BE2C (cell line): ENCODE measurements at places on chromosomes 1 and 21.

DNA sequence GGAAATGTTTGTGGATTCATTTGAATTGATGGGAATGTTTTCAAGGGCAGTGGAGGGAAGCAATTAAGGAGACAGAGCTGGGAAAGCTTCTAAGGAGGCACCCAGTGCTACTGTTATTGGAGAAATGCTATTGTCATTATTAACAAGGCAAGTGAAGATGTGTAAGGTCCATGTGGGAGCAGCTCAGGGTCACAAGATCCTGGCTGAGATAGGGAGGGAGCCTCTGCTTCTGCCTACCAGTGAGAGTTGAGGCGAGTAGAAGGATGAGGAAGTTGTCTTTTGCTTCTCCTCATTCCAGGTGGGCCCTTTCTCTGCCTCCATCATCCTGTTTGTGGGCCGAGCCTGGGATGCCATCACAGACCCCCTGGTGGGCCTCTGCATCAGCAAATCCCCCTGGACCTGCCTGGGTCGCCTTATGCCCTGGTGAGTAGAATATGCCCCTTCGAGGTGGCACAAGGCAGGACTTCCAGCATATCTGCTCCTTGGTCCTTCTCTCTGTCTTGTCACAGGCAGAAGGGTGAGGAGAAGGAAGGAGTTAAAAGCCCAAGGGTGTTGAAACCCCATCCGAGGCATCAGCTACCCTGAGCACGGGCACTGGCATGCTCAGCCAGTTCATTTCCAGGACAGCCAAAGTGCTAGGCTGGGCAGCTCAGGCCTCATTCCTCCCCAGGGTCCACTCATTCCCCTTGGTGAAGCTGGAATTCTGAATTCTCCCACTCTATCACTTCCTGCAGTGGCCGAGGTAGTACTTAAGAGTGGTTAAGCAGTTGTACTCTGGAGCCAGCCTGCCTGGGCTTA lies 3.7 kb downstream of the MFSD2A start:
- DNase-seq: no peak

DNA sequence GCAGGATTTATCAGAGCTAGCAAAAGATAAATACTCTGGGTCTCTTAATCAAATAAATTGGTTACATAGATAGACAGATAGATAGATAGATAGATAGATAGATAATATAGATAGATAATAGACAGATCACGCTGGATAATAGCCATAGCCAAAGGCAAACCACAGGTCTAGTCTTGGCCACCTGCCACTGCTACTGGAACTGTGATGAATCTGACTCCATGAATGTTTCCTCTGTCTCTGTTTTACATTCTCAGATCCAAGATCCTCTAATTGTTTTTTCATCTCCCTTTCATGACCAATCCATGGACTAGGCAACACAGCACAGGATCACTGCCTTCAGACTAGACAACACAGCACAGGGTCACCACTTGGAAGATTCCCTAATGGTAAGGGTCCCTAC lies 444.7 kb upstream of the NFIA start:
- DNase-seq: peak; percentile 8

DNA sequence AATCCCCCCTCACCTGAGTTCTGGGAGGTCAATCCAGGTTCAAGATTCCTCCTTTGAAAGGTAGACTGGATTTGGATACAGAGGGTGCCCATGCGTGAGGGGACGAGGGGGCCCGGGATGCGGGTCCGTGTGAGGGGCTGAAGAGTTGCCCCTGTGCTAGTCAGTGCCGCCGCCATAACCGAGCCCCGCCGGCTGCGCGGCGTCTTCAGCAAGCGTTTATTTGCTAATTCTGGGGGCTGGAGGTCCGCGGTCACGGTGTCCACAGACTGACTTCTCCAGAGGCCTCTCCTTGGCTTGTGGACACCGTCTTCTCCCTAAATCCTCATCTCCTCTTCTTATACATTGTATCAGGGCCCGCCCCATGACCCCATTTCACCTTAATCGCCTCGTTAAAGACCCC lies 20.9 kb upstream of the SAMD11 start:
- no peak for DNase-seq

DNA sequence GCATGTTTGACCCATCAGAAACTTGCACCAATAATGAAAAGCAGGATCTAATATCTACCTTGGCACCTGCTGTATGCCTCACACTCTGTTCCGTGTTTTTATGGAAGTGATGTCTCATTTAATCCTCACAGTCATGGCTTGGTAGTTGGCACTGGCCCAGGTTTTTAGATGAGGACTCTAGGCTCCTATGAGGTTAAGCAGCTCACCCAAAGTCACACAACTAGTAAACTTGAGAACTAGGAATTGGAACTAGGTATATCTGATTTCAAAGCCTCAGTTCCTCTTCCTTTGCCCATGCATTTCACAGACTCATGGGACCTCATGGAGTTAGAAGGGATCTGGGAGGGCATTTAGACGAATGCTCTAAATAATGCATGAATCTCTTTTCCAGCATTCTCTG lies 21.3 kb upstream of the TARBP1 start:
- no peak for DNase-seq

DNA sequence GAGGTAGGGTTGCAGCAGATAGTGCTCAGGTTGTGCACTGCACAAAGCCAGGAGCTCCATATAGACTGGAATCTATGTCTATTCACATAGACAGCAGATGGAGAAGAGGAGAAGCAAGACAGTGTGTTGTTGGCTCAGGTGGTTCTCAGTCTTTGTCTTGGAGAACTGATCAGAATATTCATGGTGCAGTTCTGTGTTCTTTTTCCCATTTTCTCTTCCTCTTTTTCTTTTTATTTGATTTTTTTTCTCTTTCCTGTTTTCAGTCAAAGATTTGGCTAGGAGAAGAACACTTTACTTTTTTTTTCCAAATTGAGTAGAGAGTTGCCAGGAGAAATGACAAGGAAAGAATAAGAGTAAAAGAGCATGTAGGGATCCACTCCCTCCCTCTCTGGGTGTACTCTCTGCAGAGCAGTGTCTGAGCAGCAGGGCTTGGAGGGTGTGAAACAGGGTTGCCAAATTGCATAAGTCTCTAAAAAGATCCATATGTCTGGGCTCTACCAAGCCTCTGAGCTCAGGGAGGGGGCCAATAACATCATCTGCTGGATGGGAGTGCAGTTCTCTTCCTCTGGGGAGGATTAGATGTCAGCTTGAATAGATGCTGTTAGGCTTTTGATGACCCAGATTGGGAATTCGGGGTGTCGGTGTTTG lies 8.7 kb upstream of the CD34 start:
- DNase-seq: no peak

DNA sequence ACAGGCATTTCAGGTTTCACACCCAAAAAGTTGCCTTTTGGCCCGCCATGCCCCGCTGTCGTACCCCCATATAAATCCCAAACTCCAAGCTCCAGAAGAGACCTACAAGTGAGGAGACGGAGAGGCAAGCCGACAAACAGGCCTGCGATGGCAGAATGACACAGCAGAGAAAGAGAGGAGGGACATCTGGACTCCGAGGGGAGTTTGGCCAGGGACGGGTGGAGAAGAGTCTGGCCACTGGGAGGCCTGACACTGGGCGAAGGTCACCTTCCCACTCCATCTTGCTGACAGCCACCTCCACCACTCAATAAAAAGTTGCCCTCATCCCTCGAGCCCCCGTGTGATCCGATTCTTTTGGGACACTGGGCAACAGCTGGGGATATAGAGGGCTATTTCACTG lies 1.9 kb upstream of the CFH start:
- no peak for DNase-seq

GRCh38 chr1:5818755-5819154 lies 173.5 kb downstream of the NPHP4 start:
- no peak for DNase-seq

DNA sequence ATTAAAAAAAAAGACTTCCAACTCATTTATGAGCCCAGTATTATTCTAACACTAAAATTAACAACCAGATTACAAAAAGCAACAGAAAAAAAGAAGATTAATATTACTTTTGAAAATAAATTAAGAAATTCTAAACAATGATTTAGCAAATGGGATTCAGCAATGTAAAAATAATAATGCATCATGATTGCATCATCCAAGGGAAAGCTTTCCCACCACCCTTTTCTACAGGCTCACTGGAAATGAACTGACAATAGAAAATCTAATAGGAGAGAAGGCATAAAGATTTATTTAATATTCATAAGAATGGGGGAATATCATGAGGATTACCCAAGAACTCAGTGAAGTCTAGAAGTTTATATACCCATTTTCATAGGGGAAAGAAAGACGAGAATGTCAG lies 1671.9 kb downstream of the NCAM2 start:
- DNase-seq: no peak

DNA sequence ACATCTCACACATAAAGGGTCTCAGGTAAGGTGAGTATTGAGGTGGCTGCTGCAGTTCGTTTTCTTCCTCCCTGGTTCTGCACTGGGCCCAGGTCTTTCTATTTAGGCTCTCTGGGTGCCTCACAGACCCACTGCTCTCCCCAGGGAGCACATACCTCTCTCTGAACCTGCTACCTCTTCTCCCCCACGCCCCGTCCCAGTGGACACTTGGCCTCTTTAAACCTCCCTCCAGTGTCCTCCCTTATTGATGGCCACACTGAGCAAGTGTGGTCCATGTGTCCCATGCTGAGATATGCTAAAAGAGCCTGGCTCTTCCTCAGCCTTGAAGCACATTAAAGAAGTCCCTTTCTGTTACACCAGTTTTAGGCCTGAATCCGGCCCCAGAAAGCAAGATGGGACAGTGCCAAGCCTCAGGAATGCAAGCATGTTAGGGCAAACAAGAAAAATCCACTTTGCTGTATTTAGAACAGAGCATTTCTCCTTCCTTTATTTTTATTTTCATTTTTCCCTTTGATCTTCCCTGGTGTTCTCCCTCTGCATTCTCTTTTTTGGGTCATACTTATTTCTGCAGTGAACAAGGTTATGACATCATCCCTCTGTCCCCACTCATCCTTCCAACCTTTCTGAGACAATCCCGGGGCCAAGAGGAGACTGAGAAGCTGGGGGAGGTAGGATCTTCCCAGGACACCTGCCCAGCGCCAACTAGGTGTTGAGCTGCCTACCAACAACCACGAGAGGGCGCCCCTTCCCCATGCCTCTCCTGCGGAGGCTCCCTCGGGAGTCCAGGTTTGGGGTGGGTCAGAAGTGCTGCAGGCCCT lies 5.0 kb upstream of the CHI3L2 start:
- DNase-seq: peak; percentile 86

DNA sequence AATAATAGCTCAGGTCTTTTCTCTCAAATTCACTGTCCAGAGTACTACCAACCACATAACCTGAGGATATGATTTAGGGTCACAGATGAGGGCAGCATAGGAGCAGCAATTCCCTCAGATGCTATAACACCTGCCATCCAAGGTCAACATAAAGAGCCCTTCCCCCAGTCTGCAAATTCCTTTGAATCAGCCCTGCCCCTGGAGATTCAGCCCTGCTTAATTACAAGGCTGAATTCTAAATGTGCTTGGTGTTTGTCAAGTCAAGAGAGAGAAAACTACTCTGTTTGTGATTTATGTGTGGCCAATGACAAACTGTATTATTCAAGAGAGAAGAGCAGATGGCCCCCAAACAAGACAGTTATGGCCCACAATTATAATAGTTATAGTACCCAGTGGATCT lies 195.7 kb upstream of the ADGRL2 start:
- DNase-seq: no peak

GRCh38 chr1:220250681-220251080 lies 21.6 kb downstream of the RAB3GAP2 start:
- no peak for DNase-seq

DNA sequence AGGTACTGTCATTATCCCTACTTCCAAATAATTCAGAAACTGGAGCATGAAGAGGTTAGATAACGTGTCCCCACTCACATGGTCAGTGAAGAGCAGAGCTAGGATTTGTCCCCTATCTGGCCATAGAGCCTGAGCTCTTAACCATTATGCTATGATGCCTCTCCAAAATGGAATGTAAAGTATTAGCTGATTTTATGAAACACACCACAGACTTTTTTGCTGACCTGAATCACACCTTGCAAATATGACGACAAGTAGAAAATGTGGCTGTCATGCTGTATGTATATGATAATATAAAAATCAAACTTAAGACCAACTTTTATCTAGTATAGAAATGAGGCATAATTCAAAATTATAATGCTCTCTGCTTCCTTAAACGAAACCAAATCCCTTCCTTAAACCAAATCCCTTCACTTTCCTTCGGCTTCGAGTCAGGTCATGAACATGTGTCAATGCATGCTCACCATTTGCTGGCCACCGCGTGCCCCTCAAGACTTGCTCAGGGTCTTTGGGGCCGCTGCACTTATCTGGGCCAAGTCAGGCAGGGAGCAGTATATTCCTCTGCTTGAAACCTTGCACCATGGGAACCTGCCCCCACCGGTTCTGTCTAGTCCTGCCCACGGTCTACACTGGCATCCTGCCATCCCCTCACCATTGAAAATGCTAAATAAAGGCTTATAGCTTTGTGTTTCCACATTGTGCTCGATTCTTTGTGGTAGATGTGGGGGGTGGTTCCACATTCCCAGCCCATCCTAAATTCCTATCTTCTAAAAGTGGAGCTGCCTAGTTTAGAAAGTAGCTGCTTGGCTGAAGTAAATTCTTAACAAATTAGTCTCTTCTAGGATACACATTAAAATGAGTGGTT lies 1.6 kb upstream of the TMCC2 start:
- DNase-seq: no peak

- no peak for DNase-seq
Observed at GRCh38 chr1:14371771-14372497, 226.6 kb upstream of the KAZN start.

- DNase-seq: peak; percentile 90
Observed at GRCh38 chr1:113399062-113399583, 8.8 kb downstream of the MAGI3 start.

DNA sequence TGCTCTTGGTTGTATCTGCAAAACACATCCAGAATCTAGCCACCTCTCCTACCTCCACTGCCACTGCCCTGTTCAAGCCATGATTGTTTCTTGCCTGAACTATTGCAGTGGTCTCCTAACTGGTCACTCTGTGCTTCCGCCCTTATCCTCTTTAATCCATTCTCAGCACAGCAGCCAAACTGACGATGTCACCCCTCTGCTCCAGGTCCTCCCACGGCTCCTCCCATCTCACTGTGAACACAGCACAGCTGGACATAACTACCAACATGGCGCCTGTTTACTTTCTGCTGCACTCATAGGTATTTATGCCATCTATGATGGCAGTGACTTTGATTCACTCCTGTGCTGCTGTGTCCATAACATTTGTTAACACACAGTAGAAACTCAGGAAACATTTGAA lies 406.7 kb downstream of the DISC1 start:
- peak; percentile 21 for DNase-seq

DNA sequence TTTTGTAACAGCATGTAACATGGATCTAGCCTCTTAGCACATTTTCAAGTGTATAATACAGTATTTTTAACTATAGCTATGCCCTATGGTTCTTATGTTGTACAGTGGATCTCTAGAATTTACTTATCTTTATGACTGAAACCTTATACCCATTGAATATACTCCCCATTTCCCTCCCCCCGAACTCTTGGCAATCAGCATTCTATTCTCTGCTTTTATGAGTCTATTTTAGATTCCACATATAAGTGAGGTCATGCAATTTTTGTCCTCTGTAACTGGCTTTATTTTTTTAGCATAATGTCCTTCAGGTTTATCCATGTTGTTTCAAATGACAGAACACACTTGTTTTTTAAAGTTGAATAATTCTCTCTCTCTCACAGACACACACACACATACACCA lies 3.1 kb upstream of the GBP6 start:
- no peak for DNase-seq
